Natural killer cell (primary cell): ENCODE measurements at places on chromosomes 7 and 10. TPM values are rescaled to one million over a fixed set of nuclear protein-coding genes. Genes with fewer than 3 reads are reported as not detected.

Gene CDC123
- 47.6 TPM for total RNA-seq

DNA sequence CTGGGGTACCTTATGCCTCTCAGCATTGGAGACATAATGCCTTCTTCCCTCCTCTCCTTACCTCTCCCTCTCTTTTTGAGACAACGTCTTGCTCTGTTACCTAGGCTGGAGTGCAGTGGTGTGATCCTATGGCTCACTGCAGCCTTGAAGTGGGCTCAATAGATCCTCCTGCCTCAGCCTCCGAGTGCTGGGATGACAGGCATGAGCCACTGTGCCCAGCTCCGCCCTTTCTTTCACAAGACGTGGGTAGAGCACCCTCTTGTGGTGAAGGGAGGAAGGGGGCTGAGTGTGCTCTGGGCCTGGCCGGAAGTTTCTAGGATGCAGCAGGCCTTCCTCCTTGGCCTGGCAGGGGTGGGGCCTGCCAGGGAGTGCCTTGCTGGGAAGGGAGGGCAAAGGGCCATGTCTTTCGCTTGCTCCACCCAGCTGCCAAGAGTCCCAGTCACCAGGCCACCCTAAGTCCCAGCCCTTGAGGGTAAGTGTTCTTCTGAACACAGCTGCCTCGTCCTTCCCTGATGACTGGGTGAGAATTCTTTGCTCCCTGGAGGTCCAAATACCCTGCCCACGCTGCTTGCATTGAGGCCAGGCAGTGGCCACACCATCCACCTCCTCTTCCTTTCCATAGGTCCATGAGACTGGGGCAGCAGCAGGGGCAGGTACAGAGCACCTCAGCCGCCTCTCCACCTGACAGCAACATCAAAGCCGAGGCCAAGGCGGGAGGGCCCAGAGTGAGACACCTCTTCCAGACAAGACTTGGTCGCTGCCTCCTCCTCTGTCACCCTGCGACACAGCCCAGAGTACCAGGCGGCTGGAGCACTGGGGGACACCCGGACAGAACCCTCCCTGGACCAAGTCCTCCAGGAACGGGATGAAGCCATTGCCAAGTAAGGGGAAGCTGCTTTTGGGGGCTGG, 3.7 kb downstream of the ABHD11 start:
- H3K4me3 ChIP-seq: no peak overlapping the region
- H3K27me3 ChIP-seq: no peaks in the 10 kb centered on the region
- H3K4me1 ChIP-seq: peaks cover 24% of the 10 kb centered on the region
- DNase-seq: peak; percentile 93
- peak overlapping the region; percentile 10 for H3K27ac ChIP-seq
- H3K36me3 ChIP-seq: peaks cover 15% of the 10 kb centered on the region

DNA sequence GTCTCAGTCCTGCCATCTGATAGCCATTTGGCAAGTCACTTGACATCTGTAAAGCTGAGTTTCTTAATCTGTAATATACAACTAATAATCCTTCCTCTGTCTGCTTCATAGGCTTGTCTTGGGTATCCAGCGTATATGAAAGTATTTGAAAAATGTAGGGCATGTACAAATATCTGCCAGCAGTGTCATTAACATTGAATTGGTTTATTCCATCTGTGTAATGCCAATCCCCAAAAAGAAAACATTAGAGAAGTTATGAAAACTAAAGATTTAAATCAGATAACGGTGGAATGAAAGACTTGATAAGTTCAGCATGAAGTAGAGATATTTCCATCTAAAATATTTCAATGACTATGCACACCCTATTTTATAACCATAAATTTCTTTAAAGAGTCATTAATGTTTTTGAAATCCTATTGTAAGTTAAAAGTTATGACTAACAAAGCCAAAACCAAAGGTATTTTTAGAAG, 9.8 kb upstream of the RTKN2 start:
- H3K4me3 ChIP-seq: no peak overlapping the region
- no peak overlapping the region for H3K27ac ChIP-seq
- no peaks in the 10 kb centered on the region for H3K4me1 ChIP-seq
- no peaks in the 10 kb centered on the region for H3K27me3 ChIP-seq
- no peak for DNase-seq
- H3K36me3 ChIP-seq: no peaks in the 10 kb centered on the region

Gene IL15RA
- total RNA-seq: 11.8 TPM

Gene C7orf57
- total RNA-seq: not detected

DNA sequence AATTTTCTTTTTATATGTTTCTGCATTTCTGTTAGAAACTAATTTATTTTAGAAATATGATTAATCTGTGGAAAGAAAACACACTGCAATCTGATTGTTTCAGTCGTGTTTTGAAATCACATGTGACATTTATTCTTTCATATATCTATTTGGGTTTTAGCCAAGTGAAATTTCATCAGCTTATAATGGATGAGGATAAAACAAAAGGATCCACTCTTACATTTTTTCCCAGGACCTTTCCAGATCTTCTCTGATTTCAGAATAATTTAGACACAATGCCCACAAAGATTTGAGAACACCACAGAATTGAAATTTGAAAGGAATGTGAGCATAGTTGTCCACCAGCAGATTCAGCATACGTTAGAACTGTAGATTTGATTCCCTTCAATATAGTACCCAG, 29.1 kb downstream of the CBLL1 start:
- H3K4me1 ChIP-seq: no peaks in the 10 kb centered on the region
- H3K4me3 ChIP-seq: no peak overlapping the region
- H3K27ac ChIP-seq: no peak overlapping the region
- no peak for DNase-seq
- H3K27me3 ChIP-seq: no peaks in the 10 kb centered on the region

DNA sequence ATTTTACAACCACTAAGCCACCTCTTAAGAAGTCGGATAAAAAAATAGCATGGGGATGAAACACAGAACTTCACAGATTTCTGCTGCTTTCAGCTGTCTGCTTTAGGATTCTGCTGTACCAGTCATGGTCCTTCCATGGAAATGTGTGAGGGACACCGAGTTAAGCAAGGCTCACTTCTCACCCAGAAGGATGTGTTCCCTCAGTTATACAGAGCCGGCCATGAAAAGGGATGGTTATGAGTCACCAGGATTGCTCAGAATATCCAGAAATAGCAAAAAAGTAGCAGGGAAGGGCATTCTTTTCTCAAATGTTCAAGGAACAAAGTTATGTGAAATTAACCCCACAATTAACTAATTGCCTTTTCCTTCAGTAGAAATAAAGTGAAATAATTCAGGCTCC, 124.4 kb downstream of the AMPH start:
- DNase-seq: no peak
- no peak overlapping the region for H3K4me3 ChIP-seq
- no peaks in the 10 kb centered on the region for H3K27me3 ChIP-seq
- H3K36me3 ChIP-seq: no peaks in the 10 kb centered on the region
- H3K27ac ChIP-seq: no peak overlapping the region
- H3K4me1 ChIP-seq: no peaks in the 10 kb centered on the region

- no peaks in the 10 kb centered on the region for H3K36me3 ChIP-seq
- no peaks in the 10 kb centered on the region for H3K27me3 ChIP-seq
- H3K27ac ChIP-seq: no peak overlapping the region
- no peaks in the 10 kb centered on the region for H3K4me1 ChIP-seq
- H3K4me3 ChIP-seq: no peak overlapping the region
Measured at GRCh38 chr10:122475591-122476332, 14.4 kb downstream of the HTRA1 start.

DNA sequence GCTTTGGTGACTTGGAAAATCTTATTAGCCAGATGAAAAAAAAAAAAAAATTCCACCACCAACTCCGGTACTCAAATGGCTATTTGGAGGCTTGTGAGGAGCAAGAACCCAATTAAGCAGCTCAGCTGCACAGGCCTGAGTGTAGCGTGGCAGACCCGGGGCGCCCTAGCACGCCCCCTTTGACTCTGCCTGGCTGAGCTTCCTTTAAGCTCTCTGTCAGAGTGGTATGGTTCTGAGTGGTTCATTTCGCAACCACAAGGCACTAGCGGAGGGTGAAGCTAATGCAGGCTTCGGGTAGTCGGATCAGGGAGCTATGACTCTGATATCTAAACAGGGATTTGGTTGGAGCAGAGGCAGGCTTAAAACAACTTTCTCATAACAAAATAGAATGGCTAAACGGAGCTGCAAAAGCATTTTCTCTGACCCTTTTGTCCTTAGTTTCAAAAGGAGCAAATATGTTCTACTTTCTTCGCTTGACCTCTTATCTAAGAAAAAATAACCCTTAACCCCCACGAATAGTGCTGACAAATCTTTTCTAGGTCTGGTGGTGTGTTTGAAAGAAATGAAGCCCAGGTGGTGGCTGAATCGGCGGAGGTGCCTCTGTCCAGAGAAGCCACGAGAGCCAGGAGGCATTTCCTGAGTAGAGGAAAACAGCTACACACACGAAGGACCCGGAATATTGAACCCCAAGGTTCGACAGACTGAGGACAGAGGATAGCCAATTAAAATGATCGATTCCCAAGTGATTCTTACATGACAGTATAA, 285.4 kb upstream of the GLI3 start:
- H3K27ac ChIP-seq: no peak overlapping the region
- no peaks in the 10 kb centered on the region for H3K27me3 ChIP-seq
- H3K4me1 ChIP-seq: no peaks in the 10 kb centered on the region
- no peak overlapping the region for H3K4me3 ChIP-seq
- no peaks in the 10 kb centered on the region for H3K36me3 ChIP-seq

- H3K27me3 ChIP-seq: no peaks in the 10 kb centered on the region
- no peak overlapping the region for H3K27ac ChIP-seq
- DNase-seq: peak; percentile 14
- peaks cover 10% of the 10 kb centered on the region for H3K4me1 ChIP-seq
- no peak overlapping the region for H3K4me3 ChIP-seq
Measured at GRCh38 chr7:74615933-74616780, 41.4 kb upstream of the GTF2I start.

DNA sequence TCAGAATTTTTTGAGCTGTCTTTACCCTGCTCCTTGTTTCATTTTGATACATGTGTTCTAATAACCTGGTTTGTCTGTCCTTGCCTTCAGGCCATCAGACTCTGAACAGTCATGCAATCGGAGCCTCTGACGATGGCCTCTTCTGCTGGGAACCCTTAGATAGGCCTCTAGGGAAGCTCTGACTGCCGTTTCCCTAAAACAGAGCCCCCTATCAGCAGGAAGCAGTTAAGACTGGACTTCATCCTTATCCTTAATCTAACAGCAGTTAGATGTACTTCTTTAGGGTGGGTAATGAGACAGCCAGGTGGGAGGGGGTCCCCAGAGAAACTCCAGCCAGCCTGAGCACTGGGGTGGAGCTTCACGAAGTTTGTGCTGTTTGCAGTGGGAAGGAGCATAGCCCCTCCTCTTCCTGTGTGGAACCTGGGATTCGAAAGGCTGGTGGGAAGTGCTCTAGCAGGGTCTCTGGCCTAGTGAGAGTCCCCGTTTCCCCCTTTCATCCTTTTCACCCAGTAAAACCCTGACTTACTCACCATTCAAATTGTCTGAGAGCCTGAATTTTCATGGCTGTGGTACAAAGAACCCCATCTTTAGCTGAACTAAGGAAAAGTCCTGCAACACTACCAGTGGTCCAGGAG, 28.4 kb upstream of the SORCS3 start:
- H3K4me1 ChIP-seq: no peaks in the 10 kb centered on the region
- no peak overlapping the region for H3K27ac ChIP-seq
- H3K27me3 ChIP-seq: no peaks in the 10 kb centered on the region
- no peak overlapping the region for H3K4me3 ChIP-seq
- no peak for DNase-seq
- H3K36me3 ChIP-seq: no peaks in the 10 kb centered on the region

Gene FAM180A
- total RNA-seq: not detected

GRCh38 chr7:48710995-48711394, 213.4 kb upstream of the CDC14C start:
- H3K27me3 ChIP-seq: no peaks in the 10 kb centered on the region
- DNase-seq: no peak
- H3K4me1 ChIP-seq: no peaks in the 10 kb centered on the region
- H3K36me3 ChIP-seq: no peaks in the 10 kb centered on the region

- DNase-seq: no peak
- peaks cover 11% of the 10 kb centered on the region for H3K36me3 ChIP-seq
- no peak overlapping the region for H3K27ac ChIP-seq
- H3K27me3 ChIP-seq: no peaks in the 10 kb centered on the region
Measured at GRCh38 chr7:8065356-8065813, 96.8 kb downstream of the GLCCI1 start.

Gene KIF11
- 1.9 TPM for total RNA-seq

DNA sequence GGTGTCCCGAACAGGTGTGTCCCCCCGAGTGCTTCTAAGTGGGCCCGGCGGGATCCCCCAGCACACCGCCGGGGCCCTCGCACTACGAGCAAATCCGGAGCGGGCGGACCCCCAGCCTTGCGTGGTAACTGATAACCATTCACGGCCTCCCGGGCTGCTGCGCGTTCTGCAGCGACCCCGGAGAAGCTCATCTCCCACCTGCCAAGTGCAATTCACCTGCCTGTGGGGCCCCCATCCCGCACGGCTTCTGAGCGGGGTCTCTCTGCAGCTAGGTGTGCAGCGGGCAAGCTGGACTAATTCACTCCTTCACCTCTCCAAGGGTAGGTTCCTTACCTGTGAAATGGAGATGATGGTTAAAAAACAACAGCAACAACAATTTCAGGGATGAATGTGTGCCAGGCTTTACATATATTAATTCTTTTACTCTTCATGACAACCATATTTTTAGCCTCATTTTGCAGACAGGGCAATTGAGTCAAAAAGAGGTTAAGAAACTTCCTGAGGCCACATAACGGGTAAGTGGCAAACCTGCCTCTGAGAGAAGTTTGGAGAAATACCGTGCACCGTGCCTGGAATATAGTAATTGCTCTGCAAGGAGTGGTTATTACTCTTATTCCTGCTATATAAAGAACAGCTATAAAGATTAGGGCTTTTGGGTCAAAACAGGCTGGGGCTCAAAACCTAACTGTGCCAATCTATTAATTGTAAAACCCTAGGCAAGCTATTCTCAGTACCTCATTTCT, 652 bp upstream of the PODXL start:
- DNase-seq: no peak
- no peak overlapping the region for H3K27ac ChIP-seq
- no peaks in the 10 kb centered on the region for H3K36me3 ChIP-seq
- peak overlapping the region; percentile 32 for H3K4me3 ChIP-seq
- peaks cover 34% of the 10 kb centered on the region for H3K27me3 ChIP-seq
- peaks cover 23% of the 10 kb centered on the region for H3K4me1 ChIP-seq

- no peak for DNase-seq
- H3K4me3 ChIP-seq: no peak overlapping the region
- H3K27ac ChIP-seq: no peak overlapping the region
- H3K4me1 ChIP-seq: peaks cover 20% of the 10 kb centered on the region
- no peaks in the 10 kb centered on the region for H3K27me3 ChIP-seq
- H3K36me3 ChIP-seq: no peaks in the 10 kb centered on the region
Measured at GRCh38 chr10:124546957-124547646, 85.5 kb downstream of the LHPP start.

- H3K36me3 ChIP-seq: no peaks in the 10 kb centered on the region
- peaks cover 6% of the 10 kb centered on the region for H3K27me3 ChIP-seq
- DNase-seq: no peak
- no peak overlapping the region for H3K4me3 ChIP-seq
Measured at GRCh38 chr7:2720024-2720423, 32.0 kb downstream of the AMZ1 start.

Gene AGAP6
- total RNA-seq: 11.7 TPM

Gene FUOM
- 9.5 TPM for total RNA-seq

Gene CLCN1
- 0.16 TPM for total RNA-seq

GRCh38 chr10:34584164-34584563, 230.9 kb downstream of the PARD3 start:
- no peaks in the 10 kb centered on the region for H3K27me3 ChIP-seq
- H3K4me1 ChIP-seq: no peaks in the 10 kb centered on the region
- H3K36me3 ChIP-seq: no peaks in the 10 kb centered on the region
- no peak overlapping the region for H3K27ac ChIP-seq
- no peak overlapping the region for H3K4me3 ChIP-seq
- no peak for DNase-seq

Gene AOAH
- total RNA-seq: 312 TPM

GRCh38 chr7:70788276-70788675, 343.7 kb upstream of the GALNT17 start:
- peak; percentile 77 for DNase-seq
- no peaks in the 10 kb centered on the region for H3K27me3 ChIP-seq
- no peaks in the 10 kb centered on the region for H3K4me1 ChIP-seq
- peak overlapping the region; percentile 47 for H3K27ac ChIP-seq
- no peak overlapping the region for H3K4me3 ChIP-seq
- H3K36me3 ChIP-seq: peaks cover 74% of the 10 kb centered on the region

Gene GPR15LG
- not detected for total RNA-seq
